HTR-8/SVneo (cell line): ENCODE measurements at places on chromosomes 1 and 21.

GRCh38 chr1:91393042-91393441, 11.6 kb downstream of the HFM1 start:
- no peak for DNase-seq

GRCh38 chr1:151833172-151833900, 1.7 kb upstream of the RORC start:
- DNase-seq, result no peak

GRCh38 chr1:183887826-183888819, 83.2 kb downstream of the RGL1 start:
- no peak for DNase-seq

- peak; percentile 70 for DNase-seq
Observed at GRCh38 chr1:167797015-167797414, 75.2 kb downstream of the MPZL1 start.

DNA sequence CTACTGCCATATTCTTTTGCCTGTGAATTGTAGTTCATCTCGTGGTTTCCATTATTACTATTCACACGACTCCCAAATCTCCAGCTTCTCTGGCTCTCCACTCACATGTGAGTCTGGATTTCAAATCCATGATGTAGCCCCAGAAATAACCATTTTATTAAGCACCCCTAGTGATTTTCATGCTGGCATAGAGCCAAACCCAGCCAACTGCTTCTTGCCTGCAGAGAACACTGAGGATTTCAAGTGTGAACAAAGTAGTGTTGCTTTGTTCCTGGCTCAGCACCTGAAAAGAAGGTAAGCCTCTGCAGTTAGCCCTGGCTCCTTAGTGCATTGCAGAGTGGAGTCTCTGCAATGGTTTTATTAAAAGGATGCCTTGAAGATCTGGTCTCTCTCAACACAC, 25.9 kb downstream of the UTP25 start:
- no peak for DNase-seq

- DNase-seq, result no peak
Observed at GRCh38 chr1:35463232-35463631, 94.0 kb downstream of the KIAA0319L start.

- no peak for DNase-seq
Observed at GRCh38 chr1:18927654-18928272, 25.4 kb upstream of the ALDH4A1 start.

DNA sequence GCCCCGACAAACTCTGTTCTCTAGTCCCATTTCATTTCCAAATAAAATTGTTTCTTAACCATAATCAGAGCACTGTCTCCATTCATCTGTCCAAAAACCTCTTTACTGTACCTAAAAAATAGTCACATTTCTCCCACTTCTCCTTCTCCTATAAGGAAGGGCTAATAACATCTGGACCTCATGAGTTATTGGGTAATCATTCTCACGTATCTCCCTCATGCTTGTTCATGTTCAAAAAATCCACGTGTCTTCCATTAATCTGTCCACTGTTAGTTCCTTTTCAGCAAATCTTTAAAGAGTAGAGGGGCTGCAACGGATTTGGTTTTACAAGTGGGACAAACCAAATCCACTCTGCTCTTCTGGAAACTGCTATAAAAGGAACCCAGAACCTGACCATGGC, 1418.8 kb downstream of the MRPL39 start:
- no peak for DNase-seq

DNA sequence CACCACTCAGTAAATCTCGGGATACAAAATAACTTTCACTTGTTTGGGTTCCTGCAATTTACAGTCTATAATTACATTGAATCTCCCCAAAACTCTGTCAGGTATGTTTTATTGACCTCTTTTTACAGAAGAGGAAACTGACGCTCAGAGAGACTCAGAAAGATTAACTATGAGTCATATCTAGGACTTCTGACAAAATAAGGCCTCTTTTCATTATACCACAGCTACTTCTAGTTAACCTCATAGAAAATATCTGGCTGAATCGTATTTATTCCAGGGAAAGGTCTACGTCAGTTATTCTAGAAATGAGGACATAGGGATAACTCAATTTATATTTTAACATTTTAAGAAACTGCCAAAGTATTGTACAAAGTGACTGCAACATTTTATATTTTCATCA, 211.1 kb upstream of the FAM78B start:
- no peak for DNase-seq

- no peak for DNase-seq
Observed at GRCh38 chr1:230633469-230633868, 8.8 kb upstream of the COG2 start.

DNA sequence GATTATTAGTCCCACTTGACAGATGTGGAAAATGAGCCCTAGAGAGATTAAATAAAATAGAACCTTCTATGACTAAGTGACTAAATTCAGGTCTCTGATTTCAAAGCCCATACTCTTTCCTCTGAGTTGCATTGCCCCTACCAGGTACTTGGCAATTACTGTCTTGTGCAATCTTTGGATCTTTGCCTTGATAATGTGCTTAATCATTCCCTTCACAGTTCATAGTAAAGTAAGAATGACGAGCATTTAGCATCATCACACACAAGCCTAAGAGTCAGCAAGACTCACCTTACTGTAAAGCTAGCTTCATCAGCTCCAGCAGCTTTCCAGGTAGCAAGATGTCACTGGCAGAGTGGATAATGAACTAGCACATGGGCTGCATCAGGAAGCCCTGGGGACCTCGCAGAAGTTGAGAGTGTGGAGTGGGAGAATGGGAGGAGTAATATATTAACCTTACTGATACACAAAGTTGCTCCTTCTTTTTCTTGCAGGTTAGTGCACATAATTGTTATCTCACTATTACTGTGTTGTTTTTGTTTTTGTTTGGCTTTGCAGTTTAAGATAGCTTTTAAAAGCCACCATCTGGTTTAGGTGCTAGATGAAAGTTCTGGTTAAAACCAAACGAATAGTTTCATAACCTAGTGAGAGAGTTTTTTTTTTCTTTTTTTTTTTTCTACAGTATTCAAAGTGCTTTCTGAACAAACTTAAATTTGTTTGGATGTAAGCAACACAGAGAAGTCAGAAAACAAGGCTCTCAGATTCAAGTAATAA, 71.8 kb downstream of the PBX1 start:
- no peak for DNase-seq

DNA sequence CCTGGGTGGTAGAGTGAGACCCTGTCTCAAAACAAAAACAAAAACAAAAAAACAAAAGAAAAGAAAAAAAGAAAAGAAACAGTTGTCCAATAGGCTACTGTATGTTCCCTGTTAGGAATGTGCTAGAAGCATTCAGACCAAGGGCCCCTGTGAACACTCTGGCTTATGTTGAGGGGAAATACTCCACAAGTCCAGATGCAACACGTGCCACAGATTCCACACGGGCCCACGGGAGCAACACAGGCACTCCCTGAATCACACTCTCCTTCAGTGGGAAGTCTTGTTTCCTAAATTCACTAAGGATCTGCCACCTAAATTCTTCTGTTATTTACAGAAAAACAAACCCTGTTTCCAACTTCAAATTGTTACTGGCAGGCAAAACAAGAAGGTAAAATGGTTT, 291.1 kb downstream of the PCP4 start:
- no peak for DNase-seq

DNA sequence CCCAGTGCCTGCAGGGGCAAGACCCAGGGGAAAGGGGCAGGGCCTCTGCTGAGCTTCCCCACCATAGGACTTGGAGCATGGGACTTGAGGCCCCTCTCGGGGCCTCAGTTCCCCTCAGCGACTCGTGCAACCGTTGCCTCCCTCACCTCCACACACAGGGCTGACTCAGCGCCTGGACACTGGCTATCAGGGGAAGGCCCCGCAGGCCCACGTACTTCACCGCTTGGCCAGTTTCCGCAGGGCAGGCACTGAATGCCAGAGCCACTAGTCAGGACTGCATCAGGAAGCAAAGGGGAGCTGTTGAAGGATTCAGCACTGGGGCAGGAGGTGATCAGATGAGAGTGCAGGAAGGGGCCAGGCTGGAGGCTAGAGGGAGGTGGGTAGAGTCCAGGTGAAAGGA, 15.5 kb upstream of the FAM131C start:
- DNase-seq, result peak; percentile 60

- DNase-seq, result no peak
Observed at GRCh38 chr21:39581414-39581813, 31.3 kb upstream of the B3GALT5 start.

GRCh38 chr1:13951793-13952751, 252.1 kb downstream of the PRDM2 start:
- no peak for DNase-seq

GRCh38 chr1:72283307-72284083, 1.2 kb upstream of the NEGR1 start:
- no peak for DNase-seq

GRCh38 chr1:219330001-219330400, 156.3 kb downstream of the LYPLAL1 start:
- no peak for DNase-seq

DNA sequence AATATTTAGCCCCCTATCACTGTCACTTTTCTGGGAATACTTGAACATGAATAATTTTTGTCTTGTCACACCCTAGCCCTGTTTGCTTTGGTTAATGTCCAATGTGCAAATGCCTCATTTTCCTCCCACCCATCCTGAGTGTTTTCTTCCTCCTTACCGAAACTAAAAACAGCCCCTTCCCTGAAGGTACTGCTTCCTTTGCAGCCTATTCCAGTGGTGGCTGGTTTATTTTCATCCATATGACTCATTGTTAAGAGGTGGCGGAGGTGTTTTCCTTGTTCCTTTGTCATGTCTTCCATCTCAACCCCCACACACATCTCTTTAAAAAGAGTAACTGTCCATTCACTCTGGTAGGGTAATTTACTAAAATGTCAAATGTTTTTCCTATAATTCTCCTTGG, 40.4 kb downstream of the CD55 start:
- no peak for DNase-seq

- no peak for DNase-seq
Observed at GRCh38 chr1:150836129-150836773, 28.2 kb upstream of the CTSK start.

DNA sequence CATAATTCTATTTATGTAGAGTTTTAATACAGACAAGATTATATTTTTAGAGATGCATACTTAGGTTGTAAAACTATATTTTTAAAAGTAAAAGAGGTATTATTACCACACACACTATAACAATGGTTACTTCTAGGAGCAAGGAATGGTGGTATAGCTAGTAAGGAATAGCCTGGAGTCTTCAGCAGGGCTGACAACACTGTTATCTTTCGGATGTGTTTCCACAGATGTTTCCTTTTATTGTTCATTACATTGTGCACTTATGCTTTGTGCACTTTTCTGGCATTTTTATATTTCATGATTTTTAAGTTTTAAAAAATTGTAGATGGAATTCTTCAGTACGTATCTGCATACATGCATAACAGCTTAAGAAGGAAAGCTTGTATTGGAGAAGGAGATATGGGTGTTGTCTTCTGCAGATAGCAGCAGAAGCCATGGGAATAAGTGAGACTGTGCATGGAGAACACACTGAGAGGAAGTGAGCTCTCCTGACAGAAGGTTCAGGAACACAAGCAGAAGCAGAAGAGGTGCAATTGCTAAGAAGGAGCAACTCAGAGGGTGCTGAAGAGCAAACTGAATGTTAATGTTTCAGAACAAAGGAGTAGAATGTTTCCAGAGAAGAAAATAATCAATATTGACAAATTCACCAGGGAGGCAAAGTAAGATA, 91.8 kb downstream of the UCHL5 start:
- DNase-seq, result no peak

DNA sequence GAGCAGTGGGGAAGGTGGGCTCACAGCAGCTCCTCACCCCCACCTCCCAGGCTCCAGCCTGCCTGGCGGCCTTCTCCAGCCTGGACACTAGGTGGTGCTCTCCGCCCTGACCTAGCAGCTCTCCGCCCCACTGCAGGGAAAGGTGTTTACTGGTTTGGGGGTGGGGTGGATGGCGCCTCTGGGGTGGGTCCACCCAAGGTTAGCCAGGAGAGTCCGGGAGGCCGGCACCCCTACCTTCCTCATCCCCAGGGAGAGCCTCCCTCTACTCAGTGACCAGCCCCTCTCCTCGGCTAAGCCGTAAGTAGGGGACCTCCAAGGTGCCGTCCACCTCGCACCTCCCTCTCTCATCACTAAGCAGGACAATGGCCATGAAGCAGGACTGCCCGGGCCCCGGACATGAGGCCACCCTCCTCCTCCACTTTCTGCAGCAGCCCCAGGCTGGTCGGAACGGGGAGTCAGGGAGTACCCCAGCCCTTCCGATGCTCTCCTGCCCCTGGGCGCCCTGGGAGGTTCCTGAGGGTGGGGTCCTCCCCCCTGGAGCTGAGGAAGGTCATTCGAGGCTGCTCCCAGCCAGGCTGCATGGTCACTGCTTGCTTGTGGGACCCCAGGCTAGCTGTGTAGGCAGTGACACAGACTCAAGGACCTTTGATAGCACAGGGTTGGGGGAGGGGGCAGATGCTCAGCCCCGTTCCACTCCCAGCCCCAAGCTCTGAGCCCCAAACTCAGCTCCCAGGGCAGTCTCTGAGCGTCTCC, 101.4 kb upstream of the VAMP3 start:
- peak; percentile 67 for DNase-seq

DNA sequence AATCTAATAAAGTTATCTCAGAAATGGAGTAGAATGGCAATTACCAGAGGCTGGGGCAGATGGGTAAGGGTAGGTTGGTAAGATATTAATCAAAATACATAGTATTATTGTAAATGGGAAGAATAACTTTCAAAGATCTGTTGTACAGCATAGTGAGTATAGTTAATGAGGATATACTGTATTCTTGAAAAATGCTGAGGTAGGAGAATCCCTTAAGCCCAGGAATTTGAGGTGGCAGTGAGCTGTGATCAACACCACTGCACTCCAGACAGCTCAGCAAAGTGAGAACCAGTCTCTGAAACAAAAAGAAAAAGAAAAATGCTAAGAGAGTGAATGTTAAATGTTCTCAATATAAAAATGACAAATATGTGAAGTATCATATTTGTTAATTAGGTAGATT, 1033.7 kb downstream of the KCNT2 start:
- no peak for DNase-seq

- no peak for DNase-seq
Observed at GRCh38 chr1:68015369-68015768, 35.1 kb downstream of the DIRAS3 start.

DNA sequence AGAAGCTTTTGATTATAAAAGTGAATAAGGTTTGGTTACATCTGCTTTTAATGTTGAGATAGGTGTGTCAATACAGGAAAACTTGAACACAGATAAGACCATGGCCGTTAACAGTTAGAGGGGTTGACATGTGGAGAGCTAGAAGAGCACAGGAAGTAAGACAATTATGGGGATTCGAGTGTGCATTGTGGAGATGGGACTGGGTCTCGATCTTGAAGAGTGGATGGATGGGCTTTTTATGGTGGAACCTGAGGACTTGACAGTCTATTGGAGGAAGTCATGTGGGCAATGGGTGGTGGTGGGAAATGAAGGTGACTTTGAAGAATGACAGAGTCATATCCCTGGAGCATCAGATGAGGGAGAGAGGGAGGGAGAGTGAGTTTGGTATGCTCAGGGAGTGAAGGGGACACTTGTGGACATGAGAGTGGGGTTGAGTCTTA, 12.1 kb downstream of the DYRK1A start:
- no peak for DNase-seq
